ENCODE measurements at places on chromosomes 2 and 18. TPM values are rescaled to one million over a fixed set of nuclear protein-coding genes. Genes with fewer than 3 reads are reported as not detected.

Gene IL1F10
- not detected for total RNA-seq

Gene THOC1
- total RNA-seq: 83.1 TPM

Gene ZNF892
- total RNA-seq: 5.5 TPM

Gene TUBA3E
- total RNA-seq: not detected

Gene MORN2
- 3.9 TPM for total RNA-seq

Gene NT5C1B
- not detected for total RNA-seq

DNA sequence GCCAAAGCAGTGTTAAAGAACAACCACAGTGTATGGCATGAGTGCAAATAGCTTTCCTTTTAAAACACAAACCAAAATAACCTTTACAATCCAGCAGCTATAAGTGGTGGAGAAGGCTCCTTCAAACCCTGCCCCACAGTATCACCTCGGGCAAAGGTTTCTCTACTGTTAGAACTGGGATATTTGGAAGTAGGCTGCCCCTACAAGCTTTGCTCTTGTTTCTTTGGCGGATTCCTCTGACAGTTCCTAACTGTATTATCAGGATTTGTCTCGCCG is 214.8 kb downstream of the ZNF521 start:
- no peaks in the 10 kb centered on the region for H3K36me3 ChIP-seq
- no peak for DNase-seq
- no peak overlapping the region for H3K27ac ChIP-seq
- H3K27me3 ChIP-seq: no peaks in the 10 kb centered on the region

GRCh38 chr2:121810959-121811853 is 55.8 kb downstream of the TSN start:
- H3K4me1 ChIP-seq: no peaks in the 10 kb centered on the region
- H3K27ac ChIP-seq: no peak overlapping the region
- peak; percentile 16 for DNase-seq
- no peaks in the 10 kb centered on the region for H3K27me3 ChIP-seq
- no peaks in the 10 kb centered on the region for H3K36me3 ChIP-seq
- no peak overlapping the region for H3K4me3 ChIP-seq

DNA sequence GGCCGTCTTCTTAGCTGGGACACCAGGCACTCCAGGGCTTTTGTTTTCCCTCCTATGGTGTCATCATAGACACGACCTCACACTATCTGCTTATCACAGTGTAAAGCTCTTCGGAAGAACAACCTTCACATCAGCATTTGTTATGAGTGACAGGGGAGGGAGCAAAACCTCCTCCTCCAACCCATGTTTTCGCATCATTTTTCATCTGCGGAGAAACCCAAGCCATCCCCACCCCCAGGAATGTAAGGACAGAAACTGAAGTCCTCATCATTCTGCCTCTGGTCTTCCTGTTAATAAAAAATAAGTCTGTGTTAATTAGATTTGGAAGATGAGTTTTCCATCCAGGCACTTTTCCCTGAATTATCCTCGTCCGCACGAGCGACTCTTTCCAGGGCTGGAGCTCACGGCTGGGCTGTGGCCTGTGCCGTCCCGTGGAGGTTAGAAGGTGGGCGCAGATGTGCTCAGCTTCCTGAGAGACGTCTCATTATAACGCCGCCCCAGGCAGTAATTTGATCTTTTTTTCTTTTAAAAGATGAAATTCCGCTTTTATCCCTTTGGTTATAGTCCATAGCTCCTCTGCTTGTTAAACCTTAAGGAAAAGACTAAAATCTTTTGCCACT is 101.6 kb upstream of the TMEM18 start:
- H3K27me3 ChIP-seq: no peaks in the 10 kb centered on the region
- H3K36me3 ChIP-seq: no peaks in the 10 kb centered on the region
- no peak overlapping the region for H3K4me3 ChIP-seq
- H3K4me1 ChIP-seq: no peaks in the 10 kb centered on the region
- DNase-seq: no peak

GRCh38 chr2:18762667-18763066 is 173.3 kb upstream of the NT5C1B start:
- H3K27me3 ChIP-seq: no peaks in the 10 kb centered on the region
- H3K4me1 ChIP-seq: no peaks in the 10 kb centered on the region
- no peak overlapping the region for H3K27ac ChIP-seq
- no peak for DNase-seq

- no peaks in the 10 kb centered on the region for H3K36me3 ChIP-seq
- peak overlapping the region; percentile 90 for H3K27ac ChIP-seq
- peaks cover 48% of the 10 kb centered on the region for H3K4me1 ChIP-seq
These were observed 73.5 kb upstream of the SERTAD2 start for GRCh38 chr2:64727013-64727767.

GRCh38 chr2:168116448-168116847 is 130.9 kb downstream of the STK39 start:
- peaks cover 4% of the 10 kb centered on the region for H3K4me1 ChIP-seq
- no peak overlapping the region for H3K4me3 ChIP-seq
- no peaks in the 10 kb centered on the region for H3K27me3 ChIP-seq
- no peaks in the 10 kb centered on the region for H3K36me3 ChIP-seq

DNA sequence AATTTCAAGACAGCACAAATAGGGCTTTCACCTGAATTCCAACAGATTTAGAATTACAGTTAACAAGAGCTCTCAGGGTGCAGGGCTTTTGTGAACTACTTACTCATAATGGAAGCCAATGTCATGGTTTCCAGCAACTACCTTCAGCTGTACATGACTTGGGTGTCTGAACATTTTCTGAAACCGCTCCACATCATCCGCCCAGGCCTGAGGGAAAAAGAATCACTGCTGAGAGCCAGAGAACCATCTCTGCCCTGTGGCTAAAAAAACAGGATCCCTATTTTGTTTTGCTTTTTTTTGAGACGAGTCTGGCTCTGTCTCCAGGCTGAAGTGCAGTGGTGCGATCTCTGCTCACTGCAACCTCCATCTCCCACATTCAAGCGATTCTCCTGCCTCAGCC is 18.8 kb downstream of the MPPE1 start:
- no peak overlapping the region for H3K27ac ChIP-seq
- no peak overlapping the region for H3K4me3 ChIP-seq
- peaks cover 11% of the 10 kb centered on the region for H3K4me1 ChIP-seq
- H3K36me3 ChIP-seq: peaks cover 59% of the 10 kb centered on the region

DNA sequence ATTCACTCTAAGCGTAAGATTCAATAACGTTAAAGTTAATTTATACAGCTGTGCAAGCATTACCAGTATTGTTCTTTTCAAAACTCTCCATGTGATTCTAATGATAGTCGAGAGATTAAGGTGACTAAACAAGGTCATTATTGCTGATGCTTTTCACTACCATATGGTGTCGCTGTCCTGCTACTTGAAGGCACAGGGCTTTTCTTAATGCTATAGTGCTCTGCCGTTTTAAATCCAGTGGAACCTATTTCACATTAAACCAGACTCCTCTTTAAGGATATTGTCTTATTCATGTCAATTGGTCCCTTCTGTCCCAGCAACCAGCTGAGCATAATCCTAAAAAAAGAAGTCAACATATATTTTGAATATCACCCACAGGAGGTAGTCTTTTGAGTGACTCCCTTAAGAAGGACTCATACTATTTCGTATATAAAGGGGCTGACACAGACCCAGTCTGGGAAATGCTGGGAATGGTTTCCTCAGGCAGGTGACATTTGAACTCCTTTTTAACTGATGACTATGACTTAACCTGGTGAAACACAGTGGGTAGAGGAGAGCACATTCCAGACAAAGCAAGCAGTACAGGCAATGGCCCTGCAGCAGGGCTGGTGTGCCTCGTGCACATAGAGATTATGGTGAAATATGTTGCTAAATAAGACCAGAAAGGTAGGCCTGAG is 53.9 kb upstream of the CYTIP start:
- no peaks in the 10 kb centered on the region for H3K36me3 ChIP-seq
- peaks cover 27% of the 10 kb centered on the region for H3K4me1 ChIP-seq
- H3K4me3 ChIP-seq: no peak overlapping the region
- peak; percentile 58 for DNase-seq

DNA sequence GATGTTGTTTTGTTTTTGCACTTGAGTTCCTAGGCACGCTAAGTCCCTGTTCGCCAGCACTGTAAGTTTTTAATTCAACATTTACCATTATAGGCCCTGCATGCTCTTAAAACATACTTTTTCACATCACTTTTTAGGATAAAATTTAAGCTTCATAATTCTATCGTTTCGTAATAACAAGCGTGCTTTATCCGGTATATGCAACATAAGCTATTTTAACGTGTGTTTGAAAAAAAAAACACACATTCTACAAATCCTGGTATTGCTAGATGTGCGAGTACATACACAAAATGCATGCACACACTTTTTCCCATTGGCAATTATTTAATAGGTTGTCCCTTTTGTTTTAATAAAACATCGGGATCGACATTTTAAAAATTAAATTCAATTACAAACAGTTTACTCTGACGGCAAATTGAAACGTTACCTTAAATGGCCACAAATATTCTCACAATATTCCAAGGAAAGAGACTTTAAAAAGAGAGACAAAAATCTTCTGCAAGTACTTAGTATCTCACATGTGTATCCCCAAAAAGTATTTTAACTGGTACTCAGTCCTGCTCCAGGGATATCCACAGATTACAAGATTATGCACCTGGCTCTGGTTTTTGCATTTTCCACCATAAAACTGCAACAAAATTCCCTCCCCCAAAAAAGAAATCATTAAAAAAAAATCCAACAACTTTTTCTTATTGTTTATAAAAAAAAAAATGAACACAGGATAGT is 1.0 kb upstream of the TCF4 start:
- no peak for DNase-seq
- H3K27ac ChIP-seq: peak overlapping the region; percentile 77
- peaks cover 21% of the 10 kb centered on the region for H3K4me1 ChIP-seq
- H3K27me3 ChIP-seq: no peaks in the 10 kb centered on the region

- H3K27me3 ChIP-seq: no peaks in the 10 kb centered on the region
- no peaks in the 10 kb centered on the region for H3K36me3 ChIP-seq
- no peak overlapping the region for H3K4me3 ChIP-seq
- H3K27ac ChIP-seq: no peak overlapping the region
- no peaks in the 10 kb centered on the region for H3K4me1 ChIP-seq
These were observed 8.1 kb downstream of the CYBRD1 start for GRCh38 chr2:171530378-171530777.

GRCh38 chr18:24989760-24990593 is 362.0 kb downstream of the ZNF521 start:
- no peaks in the 10 kb centered on the region for H3K4me1 ChIP-seq
- DNase-seq: no peak
- H3K27me3 ChIP-seq: no peaks in the 10 kb centered on the region
- H3K36me3 ChIP-seq: no peaks in the 10 kb centered on the region
- H3K4me3 ChIP-seq: no peak overlapping the region

GRCh38 chr2:83071914-83072313 is 1387.2 kb downstream of the SUCLG1 start:
- no peaks in the 10 kb centered on the region for H3K4me1 ChIP-seq
- no peak overlapping the region for H3K27ac ChIP-seq
- no peak for DNase-seq

- H3K4me1 ChIP-seq: peaks cover 13% of the 10 kb centered on the region
- no peaks in the 10 kb centered on the region for H3K36me3 ChIP-seq
- no peak overlapping the region for H3K4me3 ChIP-seq
- DNase-seq: no peak
- no peaks in the 10 kb centered on the region for H3K27me3 ChIP-seq
- H3K27ac ChIP-seq: no peak overlapping the region
These were observed 85.8 kb downstream of the TCF4 start for GRCh38 chr18:55501982-55502710.

DNA sequence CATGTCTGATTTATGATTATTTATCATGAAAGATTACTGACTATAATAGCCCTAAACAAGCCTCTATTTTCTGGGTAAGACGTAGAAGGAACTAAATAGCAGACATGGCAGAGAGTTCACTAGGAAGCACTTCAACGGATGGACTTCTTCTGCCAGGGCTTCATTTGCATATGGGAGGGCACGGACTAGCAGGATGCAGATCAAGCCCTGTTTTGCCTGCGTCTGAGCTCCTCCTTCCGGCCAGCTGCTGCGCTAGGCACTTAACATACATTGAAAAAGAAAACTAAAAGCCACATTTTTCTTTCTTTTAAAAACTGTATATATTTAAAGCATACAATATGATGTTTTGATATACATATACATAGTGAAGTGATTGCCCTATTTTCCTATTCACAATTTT is 340.0 kb upstream of the MEX3C start:
- H3K27ac ChIP-seq: no peak overlapping the region
- H3K4me1 ChIP-seq: no peaks in the 10 kb centered on the region
- DNase-seq: no peak

DNA sequence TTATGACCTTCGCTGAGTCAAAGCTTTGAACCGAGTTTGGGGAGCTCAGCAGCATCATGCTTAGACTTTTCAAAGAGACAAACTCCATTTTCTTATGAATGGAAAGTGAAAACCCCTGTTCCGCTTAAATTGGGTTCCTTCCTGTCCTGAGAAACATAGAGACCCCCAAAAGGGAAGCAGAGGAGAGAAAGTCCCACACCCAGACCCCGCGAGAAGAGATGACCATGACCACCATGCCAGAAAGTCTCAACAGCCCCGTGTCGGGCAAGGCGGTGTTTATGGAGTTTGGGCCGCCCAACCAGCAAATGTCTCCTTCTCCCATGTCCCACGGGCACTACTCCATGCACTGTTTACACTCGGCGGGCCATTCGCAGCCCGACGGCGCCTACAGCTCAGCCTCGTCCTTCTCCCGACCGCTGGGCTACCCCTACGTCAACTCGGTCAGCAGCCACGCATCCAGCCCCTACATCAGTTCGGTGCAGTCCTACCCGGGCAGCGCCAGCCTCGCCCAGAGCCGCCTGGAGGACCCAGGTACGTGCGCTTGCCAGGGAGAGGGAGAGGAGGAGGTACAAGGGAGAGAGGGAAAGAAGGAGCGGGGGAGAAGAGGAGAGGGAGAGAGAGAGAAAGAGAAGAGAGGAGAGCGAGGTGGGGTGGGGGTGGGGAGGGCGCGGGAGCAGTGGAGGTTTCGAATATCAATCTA is at the start of gene DLX1:
Gene DLX1, plus strand, starts transcription at position 48 of the 700 bp plus-strand sequence. Its CDS starts 171 bp downstream, at position 219.
- peaks cover 79% of the 10 kb centered on the region for H3K4me1 ChIP-seq
- no peaks in the 10 kb centered on the region for H3K36me3 ChIP-seq
- DNase-seq: no peak

DNA sequence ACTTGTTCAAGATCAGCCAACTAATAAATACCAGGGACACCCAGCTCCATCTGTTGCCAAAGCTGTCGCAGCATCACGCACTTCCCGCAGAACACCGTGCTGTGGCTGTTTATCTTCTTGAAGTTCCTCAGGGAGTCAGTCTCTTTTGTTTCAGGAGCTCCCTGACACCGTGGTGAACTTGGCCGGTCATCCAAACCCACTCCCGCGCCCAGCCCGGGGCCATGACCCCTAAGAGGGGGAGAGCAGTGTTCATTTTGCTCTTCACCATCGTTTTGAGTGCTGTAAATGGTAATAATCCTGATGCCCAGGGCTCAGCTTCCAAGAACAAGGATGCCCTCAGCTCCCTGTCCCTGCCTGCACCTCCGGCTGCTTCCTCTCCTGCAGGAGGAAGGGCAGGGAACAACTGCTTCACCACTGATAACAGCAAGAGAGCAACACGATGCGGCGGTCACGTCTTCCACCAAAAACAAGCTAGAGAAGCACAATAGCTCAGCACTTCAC is 131.4 kb downstream of the SEPTIN10 start:
- H3K27ac ChIP-seq: no peak overlapping the region
- no peaks in the 10 kb centered on the region for H3K27me3 ChIP-seq
- no peaks in the 10 kb centered on the region for H3K4me1 ChIP-seq
- DNase-seq: no peak
- no peak overlapping the region for H3K4me3 ChIP-seq
